Activated B cell treated with CpG ODN at 0.5 μM for 24 hours (primary cell): ENCODE measurements at places on chromosomes 13 and 19. TPM values are rescaled to one million over a fixed set of nuclear protein-coding genes. Genes with fewer than 3 reads are reported as not detected.

- no peaks in the 10 kb centered on the region for H3K36me3 ChIP-seq
- no peak overlapping the region for H3K27ac ChIP-seq
- peaks cover 35% of the 10 kb centered on the region for H3K27me3 ChIP-seq
- peak overlapping the region; percentile 59 for H3K4me3 ChIP-seq
Observed at GRCh38 chr13:95643936-95644598, 439 bp downstream of the DZIP1 start.

GRCh38 chr19:39142630-39143029, 17.0 kb downstream of the PAK4 start:
- no peak overlapping the region for H3K4me3 ChIP-seq
- no peaks in the 10 kb centered on the region for H3K27me3 ChIP-seq
- peaks cover 4% of the 10 kb centered on the region for H3K36me3 ChIP-seq
- peaks cover 21% of the 10 kb centered on the region for H3K4me1 ChIP-seq

DNA sequence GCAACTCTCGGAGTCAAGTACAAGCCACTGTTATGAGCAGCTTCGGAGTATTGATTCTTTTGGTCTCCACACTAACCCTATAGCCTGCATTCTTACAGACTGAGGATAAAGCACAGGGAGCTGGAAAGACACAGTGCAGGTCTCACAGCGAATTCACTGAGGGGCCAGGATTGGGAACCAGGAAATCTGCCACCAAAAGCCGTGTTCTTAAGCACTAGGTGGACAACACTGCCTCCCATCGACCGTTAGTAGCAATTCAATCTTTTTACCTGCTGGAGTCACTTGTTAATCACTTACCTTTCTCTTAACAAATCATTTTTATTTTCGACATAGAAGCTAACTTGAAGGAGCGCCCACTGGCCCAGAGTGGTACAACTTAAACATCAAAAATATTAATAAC, 6.3 kb downstream of the PMIS2 start:
- no peaks in the 10 kb centered on the region for H3K36me3 ChIP-seq
- no peak overlapping the region for H3K4me3 ChIP-seq
- H3K27ac ChIP-seq = no peak overlapping the region

DNA sequence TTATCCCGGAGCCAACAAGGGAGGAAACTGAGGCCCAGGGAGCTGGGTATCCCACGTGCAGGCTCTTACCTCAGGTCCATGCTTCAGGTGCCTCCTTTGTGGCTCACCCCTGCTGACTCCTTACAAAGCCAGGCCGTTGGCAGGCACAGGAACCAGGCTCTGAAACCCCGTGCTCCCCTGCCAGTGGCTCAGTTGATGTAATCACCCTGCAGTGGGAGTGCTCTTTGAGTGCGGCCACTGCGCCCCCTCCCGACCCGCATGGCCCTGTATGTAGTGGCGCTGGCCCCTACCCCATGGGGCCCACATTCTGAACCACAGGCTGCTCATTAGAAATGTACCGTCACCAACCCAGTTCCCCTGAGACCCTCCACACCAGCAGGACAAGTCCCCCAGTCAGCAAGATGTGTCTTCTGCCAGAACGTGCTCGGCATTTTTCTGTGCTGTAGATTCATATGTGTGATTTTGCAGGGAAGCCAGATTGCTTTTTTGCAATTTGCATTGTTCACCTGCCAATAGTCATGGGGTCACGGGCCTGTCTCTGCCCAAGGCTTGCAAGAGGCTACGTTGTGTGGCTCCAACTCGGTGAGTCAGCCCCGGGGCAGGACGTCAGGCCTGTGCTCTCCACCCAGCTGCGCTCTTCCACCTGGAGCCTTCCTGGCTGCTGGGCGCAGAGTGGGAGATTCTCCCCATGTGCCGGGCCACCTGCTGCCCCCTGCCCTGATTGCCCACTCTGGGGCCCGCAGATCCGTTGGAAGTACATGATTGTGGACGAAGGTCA, 60.3 kb downstream of the SMARCA4 start:
- no peak for DNase-seq
- peaks cover 87% of the 10 kb centered on the region for H3K36me3 ChIP-seq
- H3K27me3 ChIP-seq = no peaks in the 10 kb centered on the region
- H3K4me3 ChIP-seq = no peak overlapping the region

GRCh38 chr19:33171916-33172359, 22.2 kb upstream of the LRP3 start:
- peaks cover 7% of the 10 kb centered on the region for H3K36me3 ChIP-seq
- peaks cover 24% of the 10 kb centered on the region for H3K4me1 ChIP-seq
- no peak for DNase-seq
- H3K27ac ChIP-seq = no peak overlapping the region
- no peak overlapping the region for H3K4me3 ChIP-seq
- peaks cover 2% of the 10 kb centered on the region for H3K27me3 ChIP-seq

Gene COX7A1
- not detected in 2 replicates for total RNA-seq

Gene C19orf67
- total RNA-seq = not detected in 2 replicates

Gene ZNF681
- 5.5 and 8.3 TPM in 2 replicates for total RNA-seq

Gene ARHGAP45
- 266 and 312 TPM in 2 replicates for total RNA-seq
